Activated CD8-positive, alpha-beta memory T cell treated with anti-CD3 and anti-CD28 coated beads, Interleukin-2, amount 10 ng/mL, durations not matched to agents 7 days and 5 days (primary cell): ENCODE measurements at places on chromosomes 11 and 22. TPM values are rescaled to one million over a fixed set of nuclear protein-coding genes. Genes with fewer than 3 reads are reported as not detected.

The GDPD4 gene
- total RNA-seq: not detected

The EFEMP2 gene
- total RNA-seq: 7.1 TPM

The ZNF214 gene
- total RNA-seq: not detected

The HOATZ gene
- not detected for total RNA-seq

The OR5A1 gene
- not detected for total RNA-seq

The CFAP300 gene
- total RNA-seq: not detected

The YPEL4 gene
- total RNA-seq: 1.0 TPM

The OR52I1 gene
- total RNA-seq: not detected

The CDC45 gene
- 104 TPM for total RNA-seq

The PKNOX2 gene
- not detected for total RNA-seq

The CARD18 gene
- not detected for total RNA-seq

DNA sequence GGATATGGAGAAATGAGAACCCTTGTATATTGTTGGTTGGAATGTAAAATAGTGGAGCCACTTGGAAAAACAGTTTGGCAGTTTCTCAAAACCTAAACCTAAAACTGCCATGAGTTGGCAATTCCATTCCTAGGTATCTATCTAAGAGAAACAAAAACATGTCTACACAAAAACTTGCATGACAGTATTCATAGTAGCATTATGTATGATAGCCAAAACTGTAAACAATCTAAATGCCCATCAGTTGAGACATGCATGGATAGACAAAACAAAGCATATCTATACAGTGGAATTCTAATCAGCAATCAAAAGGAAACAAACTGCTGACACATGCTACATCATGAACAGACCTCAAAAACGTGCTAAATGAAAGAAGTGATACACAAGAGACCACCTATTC, 34.9 kb downstream of the TRAF6 start:
- H3K36me3 ChIP-seq: no peaks in the 10 kb centered on the region
- no peak overlapping the region for H3K4me3 ChIP-seq
- H3K27ac ChIP-seq: no peak overlapping the region
- no peaks in the 10 kb centered on the region for H3K27me3 ChIP-seq
- H3K4me1 ChIP-seq: no peaks in the 10 kb centered on the region

GRCh38 chr11:69648679-69649575, 8.0 kb downstream of the CCND1 start:
- H3K4me3 ChIP-seq: no peak overlapping the region
- no peak for DNase-seq
- no peaks in the 10 kb centered on the region for H3K36me3 ChIP-seq
- H3K27me3 ChIP-seq: peaks cover 2% of the 10 kb centered on the region
- H3K4me1 ChIP-seq: no peaks in the 10 kb centered on the region
- no peak overlapping the region for H3K27ac ChIP-seq

DNA sequence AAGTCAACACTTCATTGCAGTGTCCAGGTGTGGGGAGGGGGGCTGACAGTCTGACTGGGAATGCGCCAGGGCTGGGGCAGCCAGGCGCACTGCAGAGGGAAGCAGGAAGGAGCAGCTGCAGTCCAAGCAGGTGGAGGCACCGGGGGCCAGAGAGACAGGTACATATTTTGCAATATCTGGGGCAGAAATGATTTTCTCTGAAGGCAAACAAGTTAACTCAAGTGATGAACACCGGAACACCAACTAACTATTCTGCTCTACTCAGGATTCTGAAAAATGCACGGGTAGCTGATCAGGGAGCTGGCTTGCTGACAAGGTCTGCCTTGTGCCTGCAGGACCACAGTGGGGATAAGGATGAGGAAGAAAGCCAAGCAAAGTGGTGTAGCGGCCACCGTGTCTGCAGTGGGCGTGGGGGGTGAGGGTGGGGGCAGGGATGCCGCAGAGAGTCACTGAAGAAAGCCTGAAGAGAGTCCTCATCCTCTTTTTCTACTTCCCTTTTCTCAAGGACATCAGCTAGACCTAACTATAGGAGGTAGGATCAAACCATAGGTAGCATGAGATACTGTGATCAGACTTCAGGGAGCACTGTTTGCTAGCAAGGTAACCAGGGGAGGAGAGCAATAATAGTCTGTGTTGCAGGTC, 83.4 kb downstream of the SCN3B start:
- H3K27me3 ChIP-seq: no peaks in the 10 kb centered on the region
- H3K27ac ChIP-seq: no peak overlapping the region
- H3K36me3 ChIP-seq: no peaks in the 10 kb centered on the region
- no peak overlapping the region for H3K4me3 ChIP-seq
- H3K4me1 ChIP-seq: peaks cover 14% of the 10 kb centered on the region

DNA sequence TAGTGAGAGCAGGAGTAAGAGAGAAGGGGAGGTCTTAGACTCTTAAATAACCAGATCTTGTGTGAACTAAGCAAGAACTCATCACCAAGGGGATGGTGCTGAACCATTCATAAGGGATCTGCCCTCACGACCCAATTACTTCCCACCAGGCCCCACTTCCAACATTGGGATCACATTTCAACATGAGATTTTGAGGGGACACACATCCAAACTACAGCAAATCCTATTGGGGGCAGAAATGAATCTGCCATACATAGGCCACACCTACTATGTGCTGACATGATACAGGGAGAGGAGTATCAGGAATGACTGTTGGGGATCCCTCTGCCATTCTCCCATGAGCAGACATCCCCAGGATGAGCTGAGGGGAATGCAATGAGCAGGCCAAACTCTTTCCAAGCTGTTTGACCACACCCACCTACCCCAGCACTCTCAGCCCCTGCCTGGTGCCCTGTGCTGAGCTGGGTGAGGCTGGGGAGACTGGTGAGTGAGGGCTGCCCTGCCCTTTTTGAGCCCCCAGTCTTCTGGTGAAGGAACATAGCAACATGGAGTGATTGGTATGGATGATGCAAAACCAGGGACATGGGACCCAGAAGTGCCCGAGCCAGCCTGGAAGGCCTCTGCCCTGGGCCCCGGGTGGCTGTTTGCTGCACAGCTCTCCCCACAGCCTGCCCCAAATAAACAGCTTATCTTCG, 1.2 kb upstream of the GTSE1 start:
- H3K4me3 ChIP-seq: peak overlapping the region; percentile 95
- peaks cover 45% of the 10 kb centered on the region for H3K36me3 ChIP-seq
- DNase-seq: no peak

- no peak overlapping the region for H3K27ac ChIP-seq
- peaks cover 2% of the 10 kb centered on the region for H3K36me3 ChIP-seq
- H3K27me3 ChIP-seq: no peaks in the 10 kb centered on the region
- DNase-seq: no peak
- no peak overlapping the region for H3K4me3 ChIP-seq
These were observed 13.4 kb upstream of the CAPN5 start for GRCh38 chr11:77053217-77054015.

DNA sequence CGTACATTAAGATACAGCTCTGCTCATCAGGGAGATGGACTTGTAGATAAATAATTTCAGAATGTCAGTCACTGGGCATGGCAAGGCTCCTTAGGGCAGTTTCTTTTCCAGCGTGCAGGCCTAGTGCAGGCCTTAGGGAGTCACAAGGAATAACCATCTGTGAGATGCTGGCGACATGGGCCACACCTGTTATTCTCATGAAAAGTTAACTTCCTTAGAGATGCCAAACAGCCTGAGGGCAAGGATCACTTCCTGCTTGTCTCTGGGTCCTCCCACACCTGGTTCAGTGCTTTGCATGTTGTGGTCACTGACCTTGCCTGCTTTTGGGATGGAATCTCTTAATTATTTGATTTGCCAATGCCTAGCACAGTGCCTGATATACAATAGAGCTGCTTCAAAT, 70.6 kb downstream of the ST3GAL4 start:
- peaks cover 1% of the 10 kb centered on the region for H3K4me1 ChIP-seq
- DNase-seq: no peak
- H3K27me3 ChIP-seq: no peaks in the 10 kb centered on the region
- no peak overlapping the region for H3K4me3 ChIP-seq
- no peak overlapping the region for H3K27ac ChIP-seq

DNA sequence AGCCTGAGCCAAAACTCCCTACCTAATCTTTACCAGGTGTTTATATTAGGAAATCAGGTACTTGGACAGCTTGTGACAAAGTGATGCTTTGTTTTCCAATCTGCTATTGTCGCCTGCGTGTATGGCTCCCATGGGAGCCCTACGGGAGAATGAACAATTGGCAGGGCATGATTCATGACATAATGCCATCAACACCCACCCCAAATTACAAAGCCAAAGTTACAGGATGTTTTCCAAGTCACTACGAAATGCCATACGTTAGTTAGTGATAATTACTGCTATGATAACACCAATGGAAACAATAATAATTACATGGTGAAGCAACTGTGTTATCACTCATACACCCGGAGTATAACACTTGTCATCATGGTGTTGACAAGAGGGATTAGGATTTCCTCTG, 226.4 kb downstream of the FAM181B start:
- no peaks in the 10 kb centered on the region for H3K4me1 ChIP-seq
- DNase-seq: no peak
- H3K36me3 ChIP-seq: no peaks in the 10 kb centered on the region
- H3K27ac ChIP-seq: no peak overlapping the region
- no peak overlapping the region for H3K4me3 ChIP-seq
- H3K27me3 ChIP-seq: no peaks in the 10 kb centered on the region

DNA sequence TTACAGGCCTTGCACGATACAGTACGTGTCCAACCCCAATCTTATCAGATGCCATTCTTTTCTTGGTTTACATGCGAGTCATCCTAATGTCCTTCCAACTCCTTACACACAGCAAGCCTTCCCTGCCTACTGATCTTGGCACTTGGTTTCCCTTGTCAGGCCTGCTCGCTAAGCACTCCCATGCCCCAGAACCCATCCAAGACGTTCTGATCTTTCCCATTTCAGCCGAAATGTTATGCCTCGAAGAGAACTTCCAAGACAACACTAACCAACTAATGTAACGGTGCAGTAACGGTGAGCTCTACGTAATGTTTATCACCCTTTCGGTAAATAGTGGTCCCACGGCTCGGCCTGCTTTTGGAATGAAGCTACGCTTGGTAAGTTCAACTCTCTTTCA, 521 bp downstream of the PES1 start:
- H3K27ac ChIP-seq: no peak overlapping the region
- H3K27me3 ChIP-seq: peaks cover 13% of the 10 kb centered on the region
- H3K36me3 ChIP-seq: peaks cover 15% of the 10 kb centered on the region
- no peak for DNase-seq
- no peak overlapping the region for H3K4me3 ChIP-seq

- no peak overlapping the region for H3K4me3 ChIP-seq
- DNase-seq: no peak
- H3K36me3 ChIP-seq: peaks cover 79% of the 10 kb centered on the region
- H3K4me1 ChIP-seq: peaks cover 6% of the 10 kb centered on the region
- H3K27me3 ChIP-seq: no peaks in the 10 kb centered on the region
These were observed 62.5 kb upstream of the OR4B1 start for GRCh38 chr11:48154151-48154550.

- H3K27me3 ChIP-seq: no peaks in the 10 kb centered on the region
- peaks cover 2% of the 10 kb centered on the region for H3K4me1 ChIP-seq
- DNase-seq: no peak
- H3K27ac ChIP-seq: no peak overlapping the region
- no peak overlapping the region for H3K4me3 ChIP-seq
These were observed 39.2 kb downstream of the ARFGAP2 start for GRCh38 chr11:47137476-47137875.

DNA sequence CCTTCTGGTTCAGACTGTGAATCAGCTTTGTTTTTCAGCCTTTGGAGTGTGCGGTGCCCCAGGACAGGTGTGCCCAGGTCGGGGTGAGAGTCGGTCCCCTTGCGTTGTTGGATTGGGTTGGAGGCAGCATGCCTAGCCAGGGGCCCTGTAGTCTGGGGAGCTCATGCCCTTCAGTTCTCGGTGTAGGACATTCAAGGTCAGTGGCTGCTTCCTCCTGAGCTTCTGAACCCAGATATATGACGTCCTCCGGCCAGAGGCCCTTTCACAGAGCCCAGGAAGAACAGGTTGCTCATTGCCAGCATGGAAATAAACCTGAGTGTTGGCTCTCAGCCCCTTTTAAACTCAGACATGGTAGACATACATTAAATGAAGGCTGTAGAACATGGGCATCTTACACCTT, 2.7 kb downstream of the CSRP3 start:
- no peak for DNase-seq
- peaks cover 3% of the 10 kb centered on the region for H3K27me3 ChIP-seq

GRCh38 chr11:61138935-61139334, 22.3 kb downstream of the VPS37C start:
- no peaks in the 10 kb centered on the region for H3K27me3 ChIP-seq
- no peak for DNase-seq
- H3K4me1 ChIP-seq: no peaks in the 10 kb centered on the region

DNA sequence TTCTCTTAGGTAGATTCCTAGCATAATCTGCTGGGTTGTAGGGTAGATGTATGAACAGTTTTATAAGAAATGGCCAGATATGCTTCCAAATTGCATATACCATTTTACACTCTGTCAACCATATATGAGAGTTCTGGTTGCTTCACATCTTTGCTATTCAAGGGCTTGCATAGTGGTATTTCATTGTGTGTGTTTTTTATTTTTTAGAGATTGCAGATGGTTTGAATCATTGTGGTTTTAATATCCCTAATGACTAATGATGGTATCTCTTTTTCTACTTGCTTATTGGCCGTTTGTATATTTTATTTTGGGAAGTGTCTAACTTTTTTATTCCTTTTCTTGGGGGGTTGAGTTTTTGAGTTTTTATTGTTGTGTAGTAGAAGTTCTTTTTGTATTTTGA, 26.9 kb downstream of the RNF214 start:
- no peaks in the 10 kb centered on the region for H3K27me3 ChIP-seq
- no peak overlapping the region for H3K4me3 ChIP-seq
- DNase-seq: no peak
- peaks cover 12% of the 10 kb centered on the region for H3K36me3 ChIP-seq
- H3K4me1 ChIP-seq: peaks cover 2% of the 10 kb centered on the region

DNA sequence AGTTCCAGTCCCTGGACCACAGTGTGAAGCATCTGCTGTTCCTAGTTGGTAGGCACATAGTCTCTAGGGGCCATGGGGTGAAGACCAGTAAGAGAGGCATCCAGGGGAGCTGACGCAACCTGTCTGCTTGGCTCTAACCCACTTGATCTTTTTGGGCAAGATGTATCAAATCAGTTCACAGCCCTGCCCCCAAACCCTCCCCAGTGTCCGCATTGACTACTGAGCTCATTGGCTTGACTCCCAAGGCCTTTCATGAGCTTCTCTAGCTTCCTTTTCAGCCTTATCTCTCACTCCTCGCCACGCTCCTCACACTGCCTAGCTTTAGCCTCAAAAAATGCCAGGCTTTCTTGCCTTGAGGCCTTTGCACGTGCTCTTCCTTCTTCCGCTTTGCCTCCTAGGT, 29.7 kb upstream of the ABCC8 start:
- H3K36me3 ChIP-seq: no peaks in the 10 kb centered on the region
- H3K4me3 ChIP-seq: no peak overlapping the region
- DNase-seq: no peak

- no peak overlapping the region for H3K4me3 ChIP-seq
- no peaks in the 10 kb centered on the region for H3K27me3 ChIP-seq
- DNase-seq: no peak
These were observed 32.2 kb upstream of the CARS1 start for GRCh38 chr11:3089236-3090061.

DNA sequence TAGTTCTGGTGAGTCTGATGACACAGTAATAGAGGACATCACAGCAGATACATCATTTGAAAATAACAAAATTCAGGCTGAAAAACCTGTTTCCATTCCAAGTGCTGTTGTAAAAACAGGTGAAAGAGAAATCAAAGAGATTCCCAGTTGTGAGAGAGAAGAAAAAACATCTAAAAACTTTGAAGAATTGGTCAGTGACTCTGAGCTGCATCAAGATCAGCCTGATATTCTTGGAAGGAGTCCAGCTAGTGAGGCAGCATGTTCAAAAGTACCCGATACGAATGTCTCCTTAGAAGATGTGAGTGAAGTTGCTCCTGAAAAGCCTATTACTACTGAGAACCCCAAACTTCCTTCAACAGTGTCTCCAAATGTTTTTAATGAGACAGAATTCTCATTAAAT, 38.7 kb downstream of the RTN3 start:
- peaks cover 1% of the 10 kb centered on the region for H3K36me3 ChIP-seq
- H3K27me3 ChIP-seq: no peaks in the 10 kb centered on the region
- H3K4me3 ChIP-seq: no peak overlapping the region
- no peak overlapping the region for H3K27ac ChIP-seq
